ENCODE measurements at places on chromosomes 3 and 15. TPM values are rescaled to one million over a fixed set of nuclear protein-coding genes. Genes with fewer than 3 reads are reported as not detected.

The CCR3 gene
- total RNA-seq: not detected

The PLEKHO2 gene
- total RNA-seq: 4.3 TPM

- no peak for DNase-seq
These were observed 51.9 kb upstream of the UBE2Q2 start for GRCh38 chr15:75791337-75791713.

The AADACL2 gene
- total RNA-seq: not detected

GRCh38 chr15:81819924-81820635, 225.7 kb downstream of the MEX3B start:
- DNase-seq: peak; percentile 10

GRCh38 chr3:187076297-187076696, 63.0 kb downstream of the RPL39L start:
- DNase-seq: no peak

Data from PC-3 (cell line).